ENCODE measurements at places on chromosomes 1 and 21.

GRCh38 chr1:7856345-7856744, 3.5 kb upstream of the UTS2 start:
- DNase-seq: no peak

DNA sequence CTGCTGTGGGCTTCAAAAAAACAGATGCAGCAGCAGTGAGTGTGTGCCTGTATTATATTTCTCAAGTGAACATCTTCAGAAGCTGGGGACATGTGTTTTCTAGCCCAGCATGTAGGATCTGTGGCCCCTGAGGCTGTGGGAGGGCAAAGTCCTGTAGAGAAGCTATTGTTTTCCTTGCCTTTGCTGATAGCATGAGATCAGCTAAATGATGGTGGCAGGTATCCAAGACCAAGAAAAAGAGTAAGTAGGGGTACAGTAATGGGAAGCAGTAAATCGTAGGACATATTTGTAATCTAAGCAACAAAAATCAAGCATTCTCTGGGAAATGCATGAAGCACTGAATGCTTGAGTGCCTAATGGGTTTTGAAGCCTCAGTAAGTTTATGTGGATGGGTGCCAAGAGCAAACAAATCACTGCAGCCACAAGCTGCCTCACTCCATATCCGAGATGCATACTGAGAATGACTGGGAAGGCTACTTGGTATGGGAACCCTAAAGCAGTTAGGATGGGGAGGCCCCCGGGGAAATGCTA, 98.3 kb downstream of the CD58 start:
- DNase-seq: no peak

GRCh38 chr1:94803517-94804441, 16.4 kb upstream of the SLC44A3 start:
- no peak for DNase-seq

GRCh38 chr1:157348538-157349480, 203.5 kb downstream of the FCRL5 start:
- no peak for DNase-seq

DNA sequence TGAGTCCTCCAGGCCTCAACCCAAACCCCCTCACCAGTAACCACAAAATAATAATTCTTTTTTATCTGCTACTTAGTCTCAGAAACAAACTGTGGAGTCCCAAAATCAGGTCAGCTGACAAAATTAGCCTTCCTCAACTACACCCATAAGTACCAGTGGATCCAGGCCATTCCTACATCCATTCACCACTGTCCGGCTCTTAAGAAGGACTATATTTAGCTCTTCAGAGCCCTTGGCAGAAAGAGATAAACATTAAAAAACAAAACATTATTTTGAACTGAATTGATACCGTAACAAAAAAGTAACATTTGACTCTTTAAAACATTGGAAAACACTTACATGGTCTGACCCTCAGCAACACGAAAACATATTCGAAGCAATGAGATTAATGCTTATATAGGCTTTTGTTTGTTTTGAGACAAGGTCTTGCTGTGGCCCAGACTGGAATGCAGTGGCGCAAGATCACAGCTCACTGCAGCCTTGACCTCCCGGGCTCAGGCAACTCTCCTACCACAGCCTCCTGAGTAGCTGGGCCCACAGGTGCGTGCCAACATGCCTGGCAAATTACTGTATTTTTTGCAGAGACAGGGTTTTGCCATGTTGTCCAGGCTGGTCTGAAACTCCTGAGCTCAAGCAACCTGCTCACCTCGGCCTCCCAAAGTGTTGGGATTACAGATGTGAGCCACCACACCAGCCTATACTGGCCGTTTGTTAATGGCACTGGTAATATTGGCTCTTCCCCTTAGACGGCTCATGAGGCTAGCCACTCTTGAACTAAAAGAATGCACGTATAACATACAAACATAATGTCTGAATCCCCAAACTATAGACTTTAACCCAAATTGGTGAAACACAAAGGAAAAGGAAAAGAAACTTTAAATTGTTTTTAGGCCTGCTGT, 330.7 kb downstream of the SMYD3 start:
- DNase-seq: no peak

- DNase-seq: no peak
Measured at GRCh38 chr21:23374155-23374554, 2233.1 kb downstream of the MRPL39 start.

- DNase-seq: no peak
Measured at GRCh38 chr1:227043755-227044154, 103.7 kb downstream of the COQ8A start.

DNA sequence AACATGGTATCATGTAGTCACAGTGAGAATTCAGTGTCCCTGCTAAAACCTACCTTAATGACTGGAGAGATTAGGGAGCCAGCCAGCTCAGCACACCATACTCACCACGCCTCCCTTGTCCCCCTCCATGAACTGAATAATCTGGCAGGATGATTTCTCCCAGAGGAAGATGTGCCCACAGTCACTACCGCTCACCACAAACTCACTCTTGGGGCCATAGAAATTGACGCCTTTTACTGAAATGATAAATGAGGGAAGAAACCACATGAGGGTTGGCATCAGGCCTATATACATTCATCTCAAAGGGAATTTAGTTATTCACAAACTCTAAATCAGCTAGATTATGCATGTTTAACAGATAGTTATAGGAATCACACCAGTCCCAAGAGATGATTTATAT, 17.4 kb downstream of the PEA15 start:
- DNase-seq: no peak

DNA sequence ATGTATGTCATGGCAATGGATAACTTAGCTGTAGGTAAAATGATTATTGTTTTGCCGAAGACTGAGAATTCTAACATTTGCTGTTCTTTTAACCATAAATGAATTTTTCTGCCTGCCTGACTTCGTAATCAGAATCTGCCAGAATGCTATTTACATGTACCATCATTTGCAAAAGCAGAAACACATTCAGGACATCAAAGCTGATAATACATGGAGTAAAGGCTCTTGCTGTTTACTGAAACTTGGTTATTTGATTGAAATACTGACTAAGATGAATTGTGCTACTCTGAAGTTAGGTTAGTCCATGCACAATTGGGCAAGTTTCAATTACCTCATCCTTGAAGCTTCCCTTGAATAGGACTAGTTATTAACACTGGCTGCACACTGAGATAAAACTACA, 293.8 kb downstream of the PLA2G4A start:
- DNase-seq: no peak

DNA sequence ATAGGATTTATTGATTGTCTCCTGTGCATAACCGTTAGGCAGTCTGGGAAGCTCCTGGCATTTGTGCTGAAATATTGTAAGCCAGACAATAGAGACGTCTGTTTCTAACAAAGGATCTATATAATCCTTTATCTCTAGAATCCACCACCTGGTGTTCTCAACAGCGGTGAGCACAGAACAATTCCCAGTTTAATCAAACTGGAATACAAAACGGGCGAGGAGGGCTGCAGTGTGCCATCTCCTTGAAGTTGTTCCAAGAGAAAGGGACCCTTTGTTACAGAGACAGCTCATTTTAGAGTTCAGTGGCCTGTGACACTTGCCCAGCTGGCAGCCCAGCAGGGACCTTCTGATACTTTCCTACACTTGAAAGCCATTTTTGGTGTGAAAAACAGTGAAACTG, 162.8 kb upstream of the IVNS1ABP start:
- DNase-seq: no peak

- no peak for DNase-seq
Measured at GRCh38 chr1:83641796-83642443, 357.0 kb downstream of the TTLL7 start.

DNA sequence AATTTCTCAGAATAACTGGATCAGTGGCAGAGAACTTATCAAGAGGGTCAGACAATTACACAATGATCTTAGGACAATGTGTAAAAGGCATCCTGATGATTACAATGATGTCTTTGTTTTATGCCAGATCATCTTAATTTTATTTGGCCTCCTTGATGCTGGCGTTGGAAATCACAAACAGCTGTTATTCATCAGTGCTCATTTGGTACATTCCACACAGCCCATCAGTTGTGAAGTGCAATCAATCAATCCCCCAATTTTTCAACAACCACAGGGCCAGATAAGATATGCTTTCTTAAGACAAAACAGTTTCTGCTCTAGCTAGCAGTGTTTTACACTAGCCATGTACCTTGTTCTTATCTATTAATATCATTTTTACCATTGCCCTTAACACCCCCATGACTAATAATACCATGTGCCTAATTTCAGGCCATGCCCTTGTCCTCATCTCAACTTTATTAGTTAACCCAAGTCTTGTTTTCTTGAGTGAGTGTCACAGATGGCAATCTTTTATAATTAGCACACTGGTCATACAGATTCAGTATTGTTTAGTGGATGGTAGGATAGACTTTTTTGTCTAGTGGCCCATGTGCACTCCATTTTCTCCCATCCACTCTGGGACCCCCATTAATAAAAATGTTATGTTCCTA, 40.8 kb upstream of the COL24A1 start:
- no peak for DNase-seq

DNA sequence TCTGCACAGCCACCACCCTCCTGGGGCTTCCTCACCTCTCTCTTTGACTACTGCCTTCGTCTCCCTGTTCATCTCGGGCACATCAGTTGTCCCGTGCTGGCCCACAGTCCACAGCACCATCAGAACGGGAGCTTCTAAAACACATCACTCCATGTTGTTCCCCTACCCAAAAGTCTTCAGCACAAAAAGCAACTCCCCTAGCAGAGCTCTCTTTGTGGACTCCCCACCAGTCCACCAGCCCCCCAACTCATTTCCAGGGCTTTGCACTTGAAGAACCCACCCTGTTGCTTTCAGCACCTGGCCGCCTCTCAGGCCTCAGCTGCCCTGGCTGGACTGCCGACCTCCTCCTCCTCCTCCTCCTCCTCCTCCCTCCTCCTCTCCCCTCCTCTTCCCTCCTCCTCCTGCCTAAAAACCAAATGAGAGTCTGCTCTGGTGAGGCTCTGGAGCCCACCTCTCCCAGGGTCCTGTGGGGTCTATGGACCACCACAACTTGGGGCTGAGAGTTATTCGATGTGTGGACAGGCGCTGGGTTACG, 251.2 kb upstream of the VAMP3 start:
- no peak for DNase-seq

GRCh38 chr1:23097316-23097715, 71.3 kb downstream of the LUZP1 start:
- no peak for DNase-seq

GRCh38 chr1:95951371-95952102, 717.5 kb downstream of the RWDD3 start:
- DNase-seq: no peak

DNA sequence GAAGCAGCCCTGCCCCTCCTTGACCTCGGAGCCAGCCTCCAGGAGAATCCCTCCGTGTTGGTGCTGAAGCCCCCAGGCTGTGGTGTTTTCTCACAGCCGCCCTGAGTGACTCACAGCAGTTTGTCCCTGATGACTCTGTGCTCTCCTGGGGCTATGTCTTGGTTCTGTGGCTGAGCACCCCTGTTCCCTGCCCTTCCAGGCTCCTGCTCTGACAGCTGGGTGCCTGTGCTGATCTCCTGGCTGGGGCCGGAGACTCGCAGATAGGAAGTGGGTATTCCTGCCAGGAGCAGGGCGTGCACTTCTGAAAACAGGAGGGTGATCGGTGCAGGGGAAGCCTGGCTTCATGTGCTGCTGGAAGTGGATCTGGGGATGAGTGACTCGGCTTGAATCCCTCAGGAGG, 34.5 kb downstream of the POFUT2 start:
- no peak for DNase-seq

GRCh38 chr1:203085528-203086406, at the start of gene MYOG:
Gene MYOG, minus strand, starts transcription at chr1:203086012. Its CDS starts 51 bp downstream, at chr1:203085961.
- no peak for DNase-seq

Data from activated naive CD8-positive, alpha-beta T cell treated with anti-CD3 and anti-CD28 coated beads, Interleukin-2, amount 50 U/mL, for 16 hours (primary cell).